ENCODE measurements at places on chromosomes 5 and 9.
A peak's percentile ranks its signal among the peaks of the same experiment; 100 is the strongest.

DNA sequence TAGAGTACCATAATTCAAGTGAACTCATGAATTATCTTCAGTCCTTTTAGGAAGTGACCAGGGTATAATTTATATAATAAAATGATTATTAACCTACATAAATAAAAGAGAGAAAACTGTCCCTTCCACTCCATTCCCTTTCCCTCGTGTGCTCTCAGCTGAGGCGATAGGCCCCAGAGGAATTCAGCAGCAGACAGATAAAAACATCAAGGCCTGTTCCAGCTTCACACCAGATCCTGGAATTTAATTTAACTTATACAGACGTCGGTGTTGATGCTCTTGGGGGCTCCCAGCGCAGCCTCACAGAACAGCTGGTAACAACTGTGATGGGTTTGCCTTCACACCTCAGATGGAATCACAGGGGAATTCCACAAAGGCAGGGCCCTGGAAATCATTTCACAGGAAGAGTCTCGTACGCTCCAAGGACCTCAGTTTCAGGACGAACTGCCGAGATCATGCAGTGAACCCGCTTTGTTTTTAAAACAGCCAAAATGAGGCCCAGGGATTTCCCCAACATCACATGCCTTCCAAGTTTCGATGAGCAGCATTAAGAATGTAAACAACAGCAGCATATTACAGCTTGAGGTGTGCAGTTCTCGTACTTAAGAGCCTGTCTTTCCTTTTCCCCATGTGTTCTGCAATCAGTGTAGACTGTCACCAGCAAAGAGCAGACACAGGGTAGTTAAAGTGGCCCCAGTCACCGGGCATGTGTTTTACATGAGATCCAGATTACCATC, 73.6 kb upstream of the ALDH1B1 start:
- ATAC-seq, result peak; percentile 60

GRCh38 chr9:33153666-33154065, 13.5 kb downstream of the B4GALT1 start:
- ATAC-seq, result no peak

DNA sequence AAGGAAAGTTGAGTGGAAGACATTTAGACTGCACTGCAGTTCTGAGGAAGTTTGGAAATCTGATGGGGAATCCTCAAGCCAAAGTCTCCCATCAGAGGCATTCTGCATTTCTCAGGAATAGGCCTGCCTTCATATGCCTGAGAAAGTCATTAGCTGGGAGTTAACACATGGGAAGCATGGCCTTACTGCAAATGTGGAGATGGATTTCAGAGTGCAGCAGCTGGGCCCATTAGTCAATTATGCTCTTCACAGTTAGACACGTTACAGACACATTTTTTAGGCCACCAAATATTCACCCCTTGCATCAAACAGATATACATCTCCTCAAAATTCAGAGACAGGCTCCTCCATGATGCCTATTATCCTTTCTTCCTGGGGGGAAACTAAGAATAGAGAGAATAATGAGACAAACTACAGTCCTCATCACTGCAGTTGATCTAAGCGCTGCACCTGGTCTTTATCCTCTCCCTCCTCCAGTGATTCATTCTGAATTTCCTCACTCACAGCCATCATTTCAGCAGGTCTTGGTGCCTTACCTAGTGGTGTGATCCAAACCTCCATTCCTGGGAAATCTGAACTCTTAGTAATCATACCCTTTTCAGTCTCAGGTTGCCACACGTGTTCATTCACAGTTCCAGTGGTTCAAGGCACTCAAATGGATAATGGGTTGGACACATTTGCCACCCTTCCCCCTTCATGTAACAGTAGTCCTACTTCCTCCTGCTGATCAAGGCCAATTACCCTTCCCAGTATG, 47.9 kb upstream of the PPP2CA start:
- no peak for ATAC-seq

- no peak for ATAC-seq
These were observed 9.8 kb downstream of the KIF12 start for GRCh38 chr9:114089206-114089840.

- no peak for ATAC-seq
These were observed 49.0 kb downstream of the ZNF462 start for GRCh38 chr9:106911951-106912350.

DNA sequence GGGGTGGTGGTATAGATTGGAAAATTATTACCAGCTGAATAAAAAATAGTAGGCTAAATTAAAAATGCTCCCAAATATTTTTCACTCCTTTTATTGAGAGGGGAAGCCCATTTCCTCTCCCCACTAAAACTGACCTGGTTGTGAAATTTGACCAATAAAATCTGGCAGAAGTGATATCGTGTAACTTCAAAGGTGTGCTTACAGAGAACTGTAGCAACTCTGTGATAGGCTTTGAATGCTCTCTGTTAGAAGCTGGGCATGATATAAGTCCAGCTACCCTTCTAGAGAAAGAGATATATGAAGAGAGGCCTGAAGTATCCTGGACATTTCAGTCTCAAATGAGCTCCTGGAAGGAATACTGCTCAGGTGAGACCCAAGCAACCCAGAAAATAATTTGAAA, 10.2 kb upstream of the RFK start:
- ATAC-seq, result no peak

DNA sequence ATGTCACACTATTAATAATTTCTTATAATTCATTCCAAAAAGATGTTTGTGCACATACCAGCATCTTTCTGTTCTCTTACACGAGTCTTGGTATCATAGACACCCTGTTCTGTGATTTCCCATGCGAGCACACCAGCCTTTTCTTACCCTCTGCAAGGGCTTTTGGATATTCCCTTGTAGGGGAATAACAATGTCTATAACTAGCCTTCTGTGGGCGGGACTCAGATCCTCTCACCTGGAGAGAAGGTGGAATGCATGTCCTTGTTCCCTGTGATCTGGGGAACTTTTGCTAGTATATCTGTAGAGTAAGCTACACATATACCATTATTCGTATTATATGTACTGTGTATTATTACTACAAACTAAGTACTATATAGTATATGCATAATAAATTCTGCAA, 44.8 kb downstream of the EHMT1 start:
- ATAC-seq, result no peak

DNA sequence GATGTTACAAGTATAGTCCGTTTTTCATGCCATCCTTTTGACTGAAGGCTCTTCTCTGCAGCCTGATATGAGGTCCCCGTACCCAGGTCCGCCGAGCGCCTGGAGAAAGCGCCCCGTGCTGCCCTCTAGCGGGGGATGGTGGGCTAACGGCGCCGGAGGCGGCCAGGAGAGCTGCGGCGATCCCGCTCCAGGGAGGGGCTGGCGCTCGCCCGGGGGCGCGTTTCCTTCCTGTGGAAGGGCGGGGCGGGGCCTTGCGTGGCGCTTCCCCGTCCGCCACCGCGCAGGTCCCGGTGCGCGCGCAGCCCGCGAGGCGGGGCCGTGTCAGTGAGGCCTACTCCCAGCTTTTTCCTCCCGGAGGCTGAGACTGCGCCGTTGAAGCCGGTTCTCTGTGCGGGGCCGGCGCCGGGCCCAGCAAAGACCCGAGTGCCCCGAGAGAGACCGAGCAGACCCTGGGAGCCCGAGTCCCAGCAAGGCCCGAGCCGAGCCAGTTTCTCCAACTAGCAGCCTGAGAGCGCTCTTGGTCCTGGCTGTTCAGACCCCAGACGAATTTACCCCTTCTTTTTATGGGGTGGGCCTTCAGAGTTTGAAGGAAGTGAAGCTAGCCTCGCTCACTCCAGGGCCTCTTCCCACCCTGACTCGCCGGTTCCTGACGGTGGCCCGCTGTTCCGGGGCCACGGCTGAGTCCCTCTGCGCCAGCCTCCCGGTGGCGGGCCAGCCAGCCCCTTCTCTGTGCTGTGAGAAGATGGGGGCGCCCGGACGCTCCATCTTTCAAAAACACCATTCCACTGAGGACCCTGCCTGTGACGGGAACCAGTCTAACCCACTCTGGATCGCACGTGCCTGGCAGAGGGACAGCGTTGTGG, 9.7 kb upstream of the PHF2 start:
- peak; percentile 95 for ATAC-seq

GRCh38 chr9:75532233-75533050, 358.0 kb upstream of the PCSK5 start:
- no peak for ATAC-seq

- no peak for ATAC-seq
These were observed 23.2 kb downstream of the ABO start for GRCh38 chr9:133251773-133252172.

DNA sequence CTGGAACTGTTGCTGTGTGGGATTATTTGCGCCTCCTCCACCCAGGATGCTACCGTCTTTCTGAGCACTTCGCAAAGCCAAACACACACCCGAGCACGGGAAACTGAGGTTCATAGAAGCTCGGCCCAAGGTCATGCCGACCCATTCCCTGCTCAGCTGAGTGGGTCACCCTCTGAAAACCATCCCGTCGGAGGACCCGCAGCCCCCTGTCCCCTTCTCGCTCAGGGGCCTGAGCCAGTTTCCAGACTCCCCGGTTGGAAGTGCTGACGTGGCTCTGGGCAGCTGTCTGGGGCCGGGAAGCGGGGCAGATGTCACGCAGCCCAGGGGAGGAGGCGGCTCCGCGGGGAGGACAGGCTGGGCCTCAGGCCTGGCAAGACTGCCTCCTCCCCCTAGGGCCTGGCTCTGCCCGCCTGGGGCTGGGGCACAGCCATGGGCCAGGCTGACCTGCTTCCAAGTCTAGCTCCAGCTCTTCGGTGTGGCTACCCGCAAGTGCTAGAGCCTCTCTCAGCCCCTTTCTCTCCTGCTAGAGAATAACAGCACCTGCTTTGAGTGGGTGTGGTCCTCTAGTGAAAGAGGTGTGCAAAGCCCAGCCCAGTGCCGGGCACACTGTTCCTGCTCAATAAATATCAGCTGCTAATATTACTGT, 9.9 kb upstream of the CXXC5 start:
- no peak for ATAC-seq

DNA sequence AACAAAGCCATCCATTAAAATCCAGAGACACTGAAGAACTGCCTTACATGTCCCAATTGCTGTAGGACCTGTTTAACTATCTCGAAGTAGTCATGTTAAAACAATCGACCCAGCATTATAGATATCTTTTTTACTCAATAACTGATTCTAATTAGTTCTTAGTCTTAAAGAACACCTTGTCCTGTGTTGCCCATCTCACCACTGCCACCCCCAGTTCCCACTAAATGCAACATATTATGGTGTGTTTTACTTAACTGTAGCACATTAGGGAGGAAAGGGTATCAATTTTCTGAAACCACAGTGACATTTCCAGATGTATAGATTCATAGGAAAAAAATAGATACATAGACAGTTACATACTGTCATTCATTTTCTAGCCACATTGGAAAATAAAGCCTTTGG, 221.2 kb downstream of the MEF2C start:
- ATAC-seq, result no peak

GRCh38 chr5:151077967-151078366, 2.9 kb downstream of the TNIP1 start:
- ATAC-seq, result no peak

GRCh38 chr5:82487131-82487530, 209.0 kb upstream of the RPS23 start:
- no peak for ATAC-seq

DNA sequence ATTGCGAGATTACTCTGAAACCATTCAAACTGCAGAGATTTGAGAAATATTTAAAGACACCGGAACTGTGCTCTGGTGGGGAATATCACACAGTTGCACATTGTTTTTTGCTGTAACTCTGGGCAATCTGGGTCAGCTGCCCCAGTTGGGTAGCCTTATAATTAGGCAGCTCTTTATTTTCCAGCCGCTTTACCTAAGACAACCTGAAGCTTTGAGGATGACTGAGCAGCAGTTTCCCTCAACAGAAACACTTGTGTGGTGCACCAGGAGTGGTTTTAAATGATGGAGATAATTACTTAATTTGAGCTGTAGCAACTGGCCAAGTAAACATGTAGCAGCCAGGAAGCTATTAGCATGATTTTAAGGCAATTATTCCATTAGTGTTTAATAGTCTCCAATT, 2.9 kb downstream of the PLCXD3 start:
- no peak for ATAC-seq

- no peak for ATAC-seq
These were observed 276.5 kb downstream of the NTRK2 start for GRCh38 chr9:84945878-84946538.

DNA sequence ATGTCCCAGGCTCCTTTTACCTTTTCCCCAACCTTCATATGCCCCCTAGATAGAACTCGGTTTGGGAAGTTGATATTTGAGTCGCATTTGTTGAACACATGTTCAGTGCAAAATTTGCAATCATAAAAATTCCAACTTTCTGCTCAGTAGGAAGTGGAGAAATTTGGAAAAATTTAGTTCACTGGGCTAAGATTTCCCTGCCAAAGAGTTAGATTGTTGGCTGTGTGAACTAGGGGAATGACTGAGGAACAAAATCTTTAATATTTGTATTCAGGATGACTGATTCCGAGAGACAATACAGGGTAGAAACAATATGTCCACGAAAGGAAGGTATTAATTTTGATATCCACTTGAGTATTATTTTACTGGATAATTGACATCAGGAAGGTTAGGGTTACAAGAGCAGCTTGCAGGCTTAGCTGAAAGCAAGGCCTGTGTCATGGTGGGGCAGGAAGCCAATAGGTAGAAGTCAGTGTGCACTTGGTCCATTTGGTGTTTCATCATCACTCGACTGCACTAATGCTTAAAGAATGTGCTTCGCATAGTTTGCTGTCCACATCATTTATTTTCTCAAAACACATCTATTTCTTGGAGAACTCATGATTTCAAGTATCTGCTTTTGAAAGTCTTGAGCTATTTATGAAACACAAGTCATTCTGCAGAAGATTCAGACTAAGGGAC, 59.4 kb upstream of the GNA14 start:
- no peak for ATAC-seq

- no peak for ATAC-seq
These were observed 2265.3 kb upstream of the C9orf72 start for GRCh38 chr9:29838491-29839020.

DNA sequence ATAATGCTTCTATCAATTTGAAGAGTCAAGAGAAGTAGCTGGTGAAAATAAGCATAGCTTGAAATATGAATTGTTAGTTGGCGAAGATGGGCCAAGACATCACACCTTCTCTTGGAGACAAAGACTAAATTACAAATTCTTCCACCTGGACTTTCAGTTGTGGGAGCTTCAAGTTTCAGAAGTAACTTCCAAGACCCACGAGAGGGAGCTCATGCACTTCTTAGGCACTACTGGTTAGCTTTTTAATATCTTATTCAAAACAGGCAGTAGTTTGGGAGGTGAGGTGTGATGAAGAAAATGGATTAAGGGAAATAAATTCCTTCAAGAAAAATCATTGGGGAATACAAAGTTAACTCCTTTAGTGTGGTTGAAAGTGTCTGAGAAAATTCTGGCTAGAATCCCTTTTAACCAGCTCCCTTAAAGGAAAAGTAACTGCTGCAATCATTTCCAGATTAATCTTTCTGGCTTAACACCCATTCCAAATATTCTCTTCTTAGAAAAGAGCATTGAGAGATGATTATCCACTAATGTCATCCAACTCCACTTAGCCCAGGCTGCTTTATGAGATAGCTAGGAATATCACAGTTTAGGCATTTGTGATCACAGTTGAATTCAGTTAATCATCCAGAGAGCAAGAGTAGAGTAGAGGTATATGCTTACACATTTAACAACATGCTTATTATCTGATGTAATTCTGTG, 139.5 kb upstream of the DMRTA1 start:
- ATAC-seq, result no peak

- ATAC-seq, result peak; percentile 48
These were observed 57.7 kb downstream of the DUSP1 start for GRCh38 chr5:172713113-172713808.

Measured in activated CD4-positive, CD25-positive, alpha-beta regulatory T cell treated with anti-CD3 and anti-CD28 coated beads, Interleukin-2, amount 50 U/mL, for 24 hours (primary cell).